ENCODE measurements at places on chromosomes 2 and 18. TPM values are rescaled to one million over a fixed set of nuclear protein-coding genes. Genes with fewer than 3 reads are reported as not detected.

The NEU2 gene
- total RNA-seq: not detected

The NAT8 gene
- not detected for total RNA-seq

The CHRND gene
- total RNA-seq: not detected

The RAB6D gene
- total RNA-seq: not detected

The PTH2R gene
- total RNA-seq: not detected

The KYNU gene
- total RNA-seq: 0.25 TPM

The LIMS4 gene
- 20.4 TPM for total RNA-seq

The RBKS gene
- 0.75 TPM for total RNA-seq

The ANKRD30B gene
- total RNA-seq: not detected

The DSC2 gene
- total RNA-seq: not detected

The FEV gene
- total RNA-seq: not detected
